ENCODE measurements at places on chromosomes 2 and 18.

DNA sequence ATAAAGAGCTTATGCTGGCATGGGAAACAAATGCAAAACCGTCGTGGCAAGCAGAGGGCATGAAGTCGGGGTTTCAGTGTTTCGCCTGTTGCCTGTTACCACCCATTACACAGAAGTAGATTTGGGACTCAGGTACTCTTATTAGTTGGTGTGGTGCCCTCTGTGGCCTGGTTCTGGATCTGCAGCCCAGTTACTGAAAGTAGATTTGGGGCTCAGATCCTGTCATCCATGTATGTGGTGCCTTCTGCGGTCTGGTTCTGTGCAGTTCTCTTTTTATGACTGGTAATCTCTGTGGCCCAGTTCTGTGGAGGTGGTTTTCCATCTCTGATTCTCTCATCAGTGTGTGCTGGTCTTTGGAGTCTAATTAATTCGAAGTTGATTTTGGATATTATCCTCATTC is 45.2 kb downstream of the ADNP2 start:
- DNase-seq = no peak

DNA sequence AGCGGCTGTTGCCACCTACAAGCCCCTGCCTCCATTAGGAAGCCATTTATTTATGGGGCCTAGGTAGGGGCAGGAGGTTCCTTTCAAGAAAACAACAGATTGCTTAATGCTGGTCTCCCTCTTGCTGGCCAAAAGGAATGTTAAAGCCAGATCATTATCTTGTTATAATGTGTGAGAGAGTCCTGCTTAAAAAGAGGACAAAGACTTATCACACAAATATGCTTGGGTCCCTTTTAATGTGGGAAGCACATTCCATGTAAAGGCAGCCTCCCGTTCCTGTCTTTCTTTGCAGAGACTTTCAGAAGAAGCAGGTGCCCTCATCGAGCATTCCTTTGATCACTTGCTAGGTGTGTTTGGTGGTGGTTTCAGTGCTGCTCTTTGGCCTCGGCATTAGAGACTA is 76.4 kb downstream of the AGAP1 start:
- DNase-seq = no peak

GRCh38 chr2:135870571-135870970 is 5.7 kb downstream of the MCM6 start:
- DNase-seq = no peak

DNA sequence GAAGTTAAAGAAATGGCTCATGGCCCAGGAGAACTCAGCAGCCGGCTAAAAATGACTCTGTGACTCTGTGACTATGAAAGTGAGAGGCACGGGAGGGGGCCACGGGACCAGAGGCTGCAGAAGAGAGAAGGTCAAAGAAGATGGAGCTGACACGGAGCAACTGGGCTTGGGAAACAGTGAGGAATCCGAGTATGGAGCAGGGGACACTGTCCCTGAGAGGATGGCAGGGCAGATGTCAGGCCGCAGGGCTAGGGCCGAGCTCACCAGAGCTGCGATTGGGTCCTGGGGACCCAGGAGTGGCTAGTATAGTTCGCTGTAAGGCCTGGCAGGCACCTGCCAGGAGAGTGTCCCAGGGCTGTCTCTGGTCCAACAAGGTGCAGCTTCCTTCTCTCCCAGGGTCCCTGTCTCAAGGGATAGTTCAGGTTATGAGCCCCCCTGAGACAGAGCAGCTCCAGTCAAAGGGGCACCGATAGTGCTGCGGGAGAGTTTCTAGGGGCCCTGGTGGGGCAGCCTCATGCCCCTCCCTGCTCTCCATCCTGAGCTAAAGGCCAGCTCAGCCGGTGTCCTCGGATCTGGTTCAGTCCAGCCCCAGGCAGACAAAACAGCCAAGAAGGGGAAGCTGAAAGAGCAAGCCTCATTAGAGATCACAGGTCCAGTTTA is 42.7 kb downstream of the CIB4 start:
- DNase-seq = no peak

GRCh38 chr2:9769171-9770005 is 73.9 kb upstream of the TAF1B start:
- DNase-seq = no peak

GRCh38 chr2:119753041-119753929 is 6.4 kb upstream of the PTPN4 start:
- no peak for DNase-seq

- peak; percentile 44 for DNase-seq
These were observed 47.1 kb upstream of the SELENOI start for GRCh38 chr2:26298638-26299393.

GRCh38 chr2:219510512-219511135 is 3.7 kb upstream of the ASIC4 start:
- DNase-seq = no peak

GRCh38 chr18:48657447-48658120 is 118.8 kb downstream of the CTIF start:
- no peak for DNase-seq

- no peak for DNase-seq
These were observed 654.2 kb upstream of the PKDCC start for GRCh38 chr2:41393621-41394020.

DNA sequence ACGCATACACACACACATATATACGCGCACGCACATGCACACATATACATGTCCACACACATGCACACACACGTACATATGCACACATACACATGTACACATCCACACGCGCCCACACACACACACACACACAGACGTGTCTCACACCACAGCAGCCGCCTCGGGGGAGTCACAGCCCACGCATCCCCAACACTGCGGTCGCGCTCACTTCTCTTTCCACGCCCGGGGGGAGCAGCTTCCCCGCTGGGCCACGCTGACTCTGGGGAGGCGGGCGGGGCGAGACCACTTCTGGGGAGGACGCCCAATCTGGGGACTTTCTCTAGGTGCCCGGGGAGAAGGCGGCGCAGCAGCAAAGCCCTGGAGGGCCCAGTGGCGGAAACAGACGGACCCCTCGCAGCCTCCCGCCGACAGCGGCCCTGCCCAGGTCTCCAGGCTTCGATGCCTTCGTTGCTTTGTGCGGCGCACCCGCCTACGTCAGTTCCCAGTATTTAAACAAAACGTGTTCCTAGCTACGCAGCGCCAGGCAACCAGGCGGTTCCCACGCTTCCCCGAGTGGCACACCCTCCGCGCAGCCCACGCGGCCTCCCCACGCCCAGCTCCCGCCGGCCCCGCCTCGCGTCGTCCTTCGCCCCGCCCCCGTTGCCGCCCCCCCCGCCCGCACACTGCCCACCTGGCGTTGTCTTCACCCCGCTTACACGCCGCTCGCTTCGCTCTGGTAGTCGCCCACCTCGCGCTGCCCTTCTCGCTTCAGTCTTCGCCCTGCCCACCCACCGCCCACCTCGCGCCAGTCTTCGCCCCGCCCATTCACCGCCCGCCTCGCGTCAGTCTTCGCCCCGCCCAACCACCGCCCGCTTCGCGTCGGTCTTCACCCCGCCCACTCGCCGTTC is 810 bp upstream of the RBFA start:
- no peak for DNase-seq

DNA sequence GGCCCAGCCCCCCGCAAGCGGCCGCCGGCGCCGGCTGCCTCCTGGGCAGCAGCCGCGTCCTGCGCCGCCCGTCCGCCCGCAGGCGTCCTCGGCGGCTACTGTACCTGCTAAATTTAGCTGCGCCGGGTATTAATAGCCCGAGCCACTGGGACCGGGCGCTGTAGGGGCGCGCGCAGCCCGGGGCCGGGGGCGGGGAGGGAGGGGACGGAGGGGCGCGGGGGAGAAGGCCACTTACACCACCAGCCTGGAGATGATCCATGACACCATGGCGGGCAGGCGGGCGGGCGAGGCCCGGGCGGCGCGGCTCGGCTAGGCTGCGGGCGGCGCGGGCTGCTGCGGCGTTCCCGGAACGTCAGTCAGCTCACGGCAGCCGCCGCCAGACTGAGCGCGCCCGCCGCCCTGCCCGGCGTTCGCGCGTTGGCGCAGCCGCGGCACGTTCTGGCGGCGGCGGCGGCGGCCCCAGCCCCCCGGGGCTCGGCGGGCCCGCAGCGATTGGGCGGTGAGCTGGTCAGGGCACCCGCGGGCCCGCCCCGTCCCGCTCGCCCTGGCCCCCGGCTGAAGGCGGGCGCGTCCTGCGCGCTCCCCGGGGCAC is at the start of gene REEP1:
Gene REEP1 (minus strand): TSS at position 383 of the 592 bp plus-strand sequence. CDS start 116 bp downstream, at position 267.
- peak; percentile 66 for DNase-seq

DNA sequence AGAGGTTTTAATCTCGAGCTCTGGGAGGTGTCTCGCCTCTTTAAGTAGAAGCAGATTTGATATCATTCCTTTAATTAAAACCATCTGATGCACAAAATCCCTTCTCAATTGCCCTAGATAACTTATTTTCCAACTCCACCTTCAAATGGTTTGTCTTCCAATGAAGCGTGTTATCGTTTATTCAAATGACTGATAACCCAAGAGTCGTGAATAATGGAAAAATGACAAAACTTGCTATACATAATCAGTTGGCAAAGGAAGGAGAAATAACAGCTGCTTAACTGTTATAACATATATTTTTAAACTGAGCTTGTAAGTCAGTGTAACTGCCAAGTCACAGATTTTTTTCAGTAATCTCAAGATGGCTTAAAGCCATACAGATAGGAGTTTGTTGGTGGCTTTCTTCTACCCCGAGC is 144.6 kb downstream of the QPCT start:
- no peak for DNase-seq

DNA sequence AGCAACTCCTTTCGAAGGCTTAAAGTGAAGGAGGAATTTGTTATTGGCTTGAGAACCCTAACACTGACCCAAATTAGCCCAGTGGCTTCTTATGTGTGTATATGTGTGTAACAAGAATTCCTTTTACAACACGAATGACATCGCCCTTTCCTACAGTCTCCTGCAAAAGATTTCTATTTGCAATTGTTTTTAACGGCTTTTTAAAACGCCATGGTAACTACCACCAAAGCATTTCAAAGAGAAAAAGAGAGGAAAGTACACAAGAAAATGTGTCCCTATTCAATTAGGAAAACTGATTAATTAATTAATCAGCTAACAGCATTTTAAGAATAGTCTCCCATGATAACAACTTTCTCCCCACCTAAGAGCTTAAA is 58.1 kb downstream of the PAX3 start:
- no peak for DNase-seq

GRCh38 chr18:3804336-3804735 is 354.4 kb downstream of the TGIF1 start:
- DNase-seq = no peak

GRCh38 chr2:69437751-69438154 is 518 bp upstream of the NFU1 start:
- no peak for DNase-seq

- no peak for DNase-seq
These were observed 192.0 kb upstream of the ZEB2 start for GRCh38 chr2:144711630-144712549.

- DNase-seq = no peak
These were observed 947.0 kb upstream of the CDH2 start for GRCh38 chr18:29123706-29124530.

- DNase-seq = peak; percentile 90
These were observed 84.1 kb upstream of the POMC start for GRCh38 chr2:25252291-25253152.

- DNase-seq = no peak
These were observed 32.5 kb upstream of the CD28 start for GRCh38 chr2:203673933-203674332.

- DNase-seq = peak; percentile 44
These were observed at the start of gene TET3 for GRCh38 chr2:73984203-73984921. Gene TET3 (plus strand): TSS chr2:73984910. CDS start chr2:73986404, 1,494 bp downstream.

- no peak for DNase-seq
These were observed 106.2 kb downstream of the CPS1 start for GRCh38 chr2:210662560-210662959.

DNA sequence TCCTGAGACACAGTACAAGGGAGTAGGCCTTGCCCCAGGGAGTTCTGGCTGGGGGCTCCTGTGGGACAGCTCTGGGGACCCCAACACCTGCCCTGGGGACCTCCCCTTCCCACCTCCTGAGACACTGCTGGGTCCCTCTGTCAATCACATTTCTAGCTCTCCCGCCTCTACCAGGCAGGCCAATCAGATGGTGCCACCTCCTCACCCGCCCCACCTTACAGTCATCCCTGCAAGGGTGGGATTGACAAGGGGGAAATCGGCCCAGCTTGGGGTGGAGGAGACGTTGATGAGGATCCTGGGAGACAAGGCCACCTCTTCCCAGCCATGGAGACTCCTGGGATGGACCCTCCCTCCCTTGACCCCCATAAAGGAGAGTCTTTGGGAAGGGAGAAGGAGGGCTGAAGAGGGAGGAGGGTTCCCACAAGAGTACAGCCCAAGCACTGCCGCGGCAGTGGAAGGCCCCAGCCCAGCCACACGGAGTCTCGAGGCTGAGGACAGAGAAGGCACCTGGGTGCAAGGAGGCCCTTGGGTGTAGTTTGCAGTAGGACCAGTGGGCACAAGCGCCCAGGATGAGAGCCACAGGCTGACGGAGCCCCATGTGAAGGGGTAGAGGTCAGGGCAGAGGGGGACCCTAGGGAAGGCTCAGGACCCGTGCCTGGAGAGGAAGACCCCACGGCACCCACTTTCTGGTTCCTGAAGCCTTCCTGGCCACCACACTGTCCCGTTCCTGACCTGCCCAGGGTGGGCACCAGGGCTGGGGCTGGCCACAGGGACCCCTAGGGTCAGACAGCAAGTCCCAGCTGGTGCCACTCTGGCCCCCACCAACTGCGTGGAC is 109.9 kb upstream of the OTOS start:
- DNase-seq = peak; percentile 45

DNA sequence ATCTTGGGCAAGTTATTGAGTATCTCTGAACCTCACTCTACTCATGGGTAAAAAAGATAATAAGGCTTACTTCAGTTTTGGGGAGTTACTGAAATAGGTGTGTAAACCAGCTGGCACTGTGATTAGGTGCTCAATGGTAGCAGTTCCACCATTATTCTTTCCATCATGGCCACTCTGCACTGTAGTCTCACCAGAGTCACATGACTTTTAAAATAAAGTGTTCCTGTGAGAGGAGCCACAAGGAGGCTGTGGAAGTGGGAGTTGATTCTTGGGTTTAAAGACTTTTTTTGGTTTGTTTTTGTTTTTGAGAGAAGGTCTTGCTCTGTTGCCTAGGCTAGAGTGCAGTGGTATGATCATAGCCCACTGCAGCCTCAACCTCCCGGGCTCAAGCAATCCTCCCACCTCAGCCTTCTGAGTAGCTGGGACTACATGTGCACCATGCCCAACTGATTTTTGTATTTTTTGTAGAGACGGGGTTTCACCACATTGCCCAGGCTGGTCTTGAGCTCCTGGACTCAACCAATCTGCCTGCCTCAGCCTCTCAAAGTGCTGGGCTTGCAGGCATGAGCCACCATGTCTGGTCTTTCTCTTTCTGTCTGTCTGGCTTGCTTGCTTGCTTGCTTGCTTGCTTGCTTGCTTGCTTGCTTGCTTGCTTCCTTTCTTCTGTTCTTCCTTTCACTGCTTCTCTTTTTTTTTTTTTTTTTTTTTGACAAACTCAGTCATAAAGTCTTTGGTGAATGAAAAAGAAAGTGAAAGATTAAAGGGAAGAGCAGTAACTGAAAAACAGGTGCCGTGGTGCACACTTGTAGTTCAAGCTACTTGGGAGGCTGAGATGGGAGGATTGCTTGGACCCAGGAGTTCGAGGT is 21.2 kb upstream of the ACVR1 start:
- no peak for DNase-seq

Measured in right cardiac atrium (tissue), 5 donors.